Stimulated activated CD4-positive, alpha-beta T cell treated with anti-CD3 and anti-CD28 coated beads, TNF-alpha, amount 100 ng/mL, for 4 hours (primary cell): ENCODE measurements at places on chromosomes 16 and 17.

DNA sequence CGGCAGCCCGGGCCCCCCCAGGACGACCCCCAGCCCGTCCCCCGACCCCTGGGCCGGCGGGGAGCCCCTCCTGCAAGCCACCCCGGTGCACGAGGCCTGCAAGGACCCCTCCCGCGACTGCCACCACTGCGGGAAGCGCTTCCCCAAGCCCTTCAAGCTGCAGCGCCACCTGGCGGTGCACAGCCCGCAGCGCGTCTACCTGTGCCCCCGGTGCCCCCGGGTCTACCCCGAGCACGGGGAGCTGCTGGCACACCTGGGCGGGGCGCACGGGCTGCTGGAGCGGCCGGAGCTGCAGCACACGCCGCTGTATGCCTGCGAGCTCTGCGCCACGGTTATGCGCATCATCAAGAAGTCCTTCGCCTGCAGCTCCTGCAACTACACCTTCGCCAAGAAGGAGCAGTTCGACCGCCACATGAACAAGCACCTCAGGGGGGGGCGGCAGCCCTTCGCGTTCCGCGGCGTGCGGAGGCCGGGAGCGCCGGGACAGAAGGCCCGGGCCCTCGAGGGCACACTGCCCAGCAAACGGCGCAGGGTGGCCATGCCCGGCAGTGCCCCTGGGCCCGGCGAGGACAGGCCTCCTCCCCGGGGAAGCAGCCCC, 15.6 kb upstream of the ZFPM1 start:
- DNase-seq, result no peak

GRCh38 chr17:16988749-16989229, 16.9 kb upstream of the TNFRSF13B start:
- no peak for DNase-seq

GRCh38 chr17:40490289-40490853, 11.1 kb downstream of the TNS4 start:
- no peak for DNase-seq

DNA sequence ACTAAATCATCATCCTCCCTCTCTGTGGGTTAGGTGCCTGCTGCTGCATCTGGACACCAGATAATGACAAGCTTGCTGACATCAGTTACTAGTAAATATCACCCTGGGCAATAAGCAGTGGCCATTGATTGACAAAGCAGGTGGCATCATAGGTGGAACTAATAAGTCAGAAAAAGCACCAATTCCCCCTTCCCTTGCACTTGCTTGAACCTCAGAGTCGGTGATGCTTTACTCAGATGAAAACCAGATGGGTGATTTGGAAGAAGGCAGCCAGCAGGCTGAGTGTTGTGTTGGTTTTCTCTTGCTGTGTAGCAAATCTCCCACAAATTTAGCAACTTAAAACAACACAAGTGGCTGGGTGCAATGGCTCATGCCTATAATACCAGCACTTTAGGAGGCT, 146.9 kb upstream of the NOL11 start:
- no peak for DNase-seq

DNA sequence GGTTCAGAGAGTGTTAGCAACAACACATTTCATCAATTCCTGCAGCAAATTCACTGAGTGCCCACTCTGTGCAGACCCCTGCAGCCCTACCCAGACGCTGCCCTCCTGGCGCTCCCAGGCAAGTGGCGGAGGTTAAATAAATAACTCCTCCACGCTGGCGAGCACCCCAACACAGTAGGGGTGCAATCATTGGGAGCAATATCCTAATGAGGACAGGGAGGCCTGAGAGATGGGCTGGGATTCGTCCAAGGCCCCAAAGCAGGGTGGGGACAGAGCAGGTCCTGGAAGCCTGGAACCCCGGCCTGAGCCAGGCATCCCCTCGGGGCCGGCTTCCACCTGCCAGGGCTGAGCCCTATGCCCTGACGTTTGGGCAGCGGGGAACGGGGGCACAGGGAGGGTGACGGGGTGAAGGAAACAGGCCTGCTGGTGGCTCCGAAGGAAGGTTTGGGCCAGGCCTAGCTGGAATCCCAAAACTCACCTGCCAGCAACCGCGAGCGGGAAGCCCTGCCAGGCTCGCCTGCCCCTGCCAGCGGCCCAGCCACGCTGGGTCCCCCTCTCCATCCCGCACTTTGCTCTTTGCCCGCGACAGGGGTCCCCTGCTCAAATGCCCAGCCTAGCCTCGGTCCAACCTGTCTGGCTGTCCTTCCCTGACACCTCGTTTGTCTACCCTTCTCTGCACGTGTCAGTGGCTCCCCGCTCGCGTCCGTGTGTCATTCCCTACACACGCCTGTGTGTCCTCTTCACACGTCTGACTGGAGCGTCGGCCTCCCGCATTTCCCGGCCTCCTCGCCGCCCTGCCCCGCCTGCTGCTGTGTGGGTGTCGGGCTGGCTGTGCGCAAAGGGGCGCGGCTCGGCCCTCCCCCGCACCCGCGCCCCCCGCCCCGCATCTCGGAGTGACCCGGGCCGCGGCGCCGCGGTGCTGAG, 721 bp upstream of the BEAN1 start:
- DNase-seq, result no peak

GRCh38 chr17:58321571-58322525, 6.7 kb downstream of the TSPOAP1 start:
- no peak for DNase-seq

GRCh38 chr17:76797241-76797840, 59.4 kb downstream of the MFSD11 start:
- no peak for DNase-seq
